ENCODE measurements at places on chromosomes 3 and 15.

- DNase-seq, result no peak
Observed at GRCh38 chr15:64851503-64851840, 9.8 kb downstream of the PLEKHO2 start.

DNA sequence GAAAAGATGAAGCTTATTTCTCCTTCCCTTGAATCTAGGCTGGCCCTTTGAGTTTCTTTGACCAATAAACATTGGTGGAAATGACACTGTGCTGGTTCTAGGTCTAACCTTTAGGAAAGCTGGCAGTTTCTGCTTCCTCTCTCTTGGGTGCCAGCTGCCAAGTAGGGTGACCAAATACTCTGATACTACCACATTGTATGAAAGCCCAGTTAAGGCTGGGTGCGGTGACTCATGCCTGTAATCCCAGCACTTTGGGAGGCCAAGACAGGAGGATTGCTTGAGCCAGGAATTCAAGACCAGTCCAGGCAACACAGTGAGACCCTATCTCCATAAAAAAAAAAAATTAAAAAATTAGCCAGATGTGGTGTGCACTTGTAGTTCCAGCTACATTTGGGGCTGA, 320.7 kb downstream of the ZNF621 start:
- DNase-seq, result no peak

DNA sequence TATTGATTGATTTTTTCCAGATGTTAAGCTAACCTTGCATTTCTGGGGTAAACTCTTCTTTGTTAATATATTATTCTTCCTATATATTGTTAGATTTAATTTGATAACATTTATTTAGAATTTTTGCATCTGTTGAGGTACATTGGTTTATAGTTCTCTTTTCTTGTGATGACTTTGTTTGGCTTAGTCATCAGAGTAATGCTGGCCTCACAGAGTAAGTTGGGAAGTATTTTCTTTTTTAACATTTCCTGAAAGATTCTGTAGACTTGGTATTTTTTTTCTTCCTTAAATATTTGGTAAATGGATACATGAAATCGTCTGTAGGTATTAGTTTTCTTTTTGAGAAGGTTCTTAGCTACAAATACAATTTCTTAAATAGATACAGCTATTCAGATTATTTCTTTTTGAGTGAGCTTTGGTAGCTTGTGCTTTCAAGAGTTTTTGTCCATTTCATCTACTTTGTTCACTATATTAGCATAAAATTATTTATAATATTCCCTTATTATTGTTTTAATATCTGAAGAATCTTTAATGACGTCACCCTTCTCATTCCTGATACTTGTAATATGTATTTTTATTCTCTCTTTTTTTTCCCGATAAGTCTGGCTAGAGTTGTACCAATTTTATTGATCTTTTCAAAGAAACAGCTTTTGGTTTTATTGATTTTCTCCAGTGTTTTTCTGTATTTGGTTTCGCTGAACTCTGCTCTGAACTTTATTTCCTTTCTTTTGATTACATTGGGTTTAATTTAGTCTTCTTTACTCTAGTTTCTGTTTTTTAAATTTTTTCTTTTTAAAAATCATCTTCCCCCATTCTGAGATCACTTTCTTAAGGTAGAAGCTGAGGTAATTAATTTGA, 6.5 kb upstream of the HPS3 start:
- DNase-seq, result no peak

DNA sequence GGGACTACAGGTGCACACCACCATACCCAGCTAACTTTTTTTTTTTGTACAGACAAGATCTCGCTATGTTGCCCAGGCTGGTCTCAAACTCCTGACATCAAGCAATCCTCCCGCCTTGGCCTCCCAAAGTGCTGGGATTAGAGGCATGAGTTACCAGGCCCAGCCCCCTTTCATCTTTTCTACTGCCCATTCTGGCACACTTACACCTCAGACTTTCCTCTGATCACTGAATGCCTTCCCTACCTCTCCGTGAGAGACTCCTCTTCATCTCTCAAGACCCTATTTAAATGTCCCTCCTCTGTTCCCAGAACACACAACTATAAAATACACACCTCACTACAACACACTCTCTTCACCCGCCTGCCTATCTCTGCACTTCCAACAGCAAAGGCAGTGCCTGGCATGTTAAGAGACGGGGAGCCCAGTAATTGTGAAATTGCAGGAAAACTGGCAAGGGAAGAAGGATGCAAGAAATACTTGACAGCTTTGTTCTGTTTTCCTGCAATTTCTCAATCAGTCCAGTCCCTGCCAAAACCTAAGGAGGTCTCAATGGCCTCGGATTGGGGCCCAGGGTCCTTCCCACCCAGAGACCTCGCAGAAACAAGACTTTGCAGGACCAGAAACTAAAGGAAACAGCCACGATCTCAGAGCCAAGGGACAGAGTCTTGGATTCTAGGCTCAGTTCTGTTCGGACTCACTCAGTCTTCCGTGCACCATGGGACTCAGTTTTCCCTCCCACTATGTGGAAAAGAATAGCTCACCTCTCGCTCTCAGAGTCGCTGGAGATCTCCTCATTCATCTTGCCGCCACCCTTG, 849 bp downstream of the RRP9 start:
- DNase-seq, result no peak

- DNase-seq, result no peak
Observed at GRCh38 chr3:50356553-50356952, 2.8 kb downstream of the TMEM115 start.

- no peak for DNase-seq
Observed at GRCh38 chr15:75063338-75063737, 39.9 kb downstream of the PPCDC start.

DNA sequence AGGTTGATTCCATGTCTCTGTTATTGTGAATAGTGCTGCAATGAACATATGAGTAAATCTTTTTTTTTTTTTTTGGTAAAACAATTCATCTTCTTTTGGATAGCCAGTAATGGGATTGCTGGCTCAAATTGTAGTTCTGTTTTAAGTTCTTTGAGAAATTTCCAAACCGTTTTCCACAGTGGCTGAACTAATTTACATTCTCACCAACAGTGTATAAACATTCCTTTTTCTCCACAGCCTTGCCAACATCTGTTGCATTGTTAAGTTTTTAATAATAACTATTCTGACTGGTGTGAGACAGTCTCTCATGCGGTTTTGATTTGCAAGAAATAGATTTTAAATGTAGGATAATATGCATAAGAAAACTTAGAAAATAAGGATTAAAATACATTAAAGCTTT, 279.0 kb upstream of the EPHA3 start:
- DNase-seq, result no peak

DNA sequence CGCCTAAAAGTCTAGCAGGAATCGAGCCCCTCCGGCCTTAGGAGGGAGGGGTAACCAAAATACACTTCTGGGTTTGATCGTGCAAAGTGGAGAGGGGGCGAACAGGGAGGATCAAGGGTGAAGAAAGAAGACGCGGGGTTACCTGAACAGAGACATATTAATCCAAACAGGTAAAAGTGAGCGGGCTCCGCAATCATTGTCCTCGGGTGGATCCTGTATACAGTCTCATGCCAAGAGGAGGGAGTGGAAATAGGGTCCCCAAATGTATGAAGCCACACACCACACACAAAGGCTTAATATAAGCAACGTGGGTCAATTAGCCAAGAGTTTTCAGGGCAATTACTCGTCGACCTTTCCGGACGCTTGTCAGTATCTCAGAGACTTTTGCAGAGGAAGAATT, 749.5 kb downstream of the ROBO1 start:
- DNase-seq, result no peak

DNA sequence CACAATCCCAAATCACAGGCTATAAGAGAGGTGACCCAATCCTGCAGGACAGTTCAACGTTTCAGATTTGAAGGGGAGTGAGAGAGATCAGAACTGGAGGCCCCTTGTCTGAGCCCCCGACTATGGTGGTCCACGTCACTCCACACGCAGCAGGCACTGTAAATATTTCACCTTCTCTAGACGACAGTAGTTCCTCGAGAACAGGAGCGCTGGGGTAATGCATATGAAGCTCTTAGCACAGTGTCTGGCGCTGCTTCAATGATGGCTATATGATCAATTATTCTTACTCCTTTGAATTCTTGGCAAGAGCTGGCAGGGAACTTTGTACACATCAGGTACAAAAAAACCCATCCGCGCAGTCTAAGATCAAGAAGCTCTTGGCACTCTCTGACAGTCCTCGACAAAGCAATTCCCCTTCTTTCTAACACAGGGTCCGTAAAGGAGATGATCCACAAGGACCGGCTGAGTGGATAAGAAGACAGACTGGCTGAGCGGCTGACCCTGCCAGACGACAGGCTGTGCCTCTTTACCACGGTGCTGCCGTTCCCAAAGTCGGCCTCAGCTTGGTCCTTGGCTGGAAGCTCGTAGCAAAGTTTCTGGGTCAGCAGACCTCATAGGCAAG, 522 bp upstream of the NRROS start:
- no peak for DNase-seq

GRCh38 chr3:184171562-184171961, 3.1 kb upstream of the AP2M1 start:
- no peak for DNase-seq

DNA sequence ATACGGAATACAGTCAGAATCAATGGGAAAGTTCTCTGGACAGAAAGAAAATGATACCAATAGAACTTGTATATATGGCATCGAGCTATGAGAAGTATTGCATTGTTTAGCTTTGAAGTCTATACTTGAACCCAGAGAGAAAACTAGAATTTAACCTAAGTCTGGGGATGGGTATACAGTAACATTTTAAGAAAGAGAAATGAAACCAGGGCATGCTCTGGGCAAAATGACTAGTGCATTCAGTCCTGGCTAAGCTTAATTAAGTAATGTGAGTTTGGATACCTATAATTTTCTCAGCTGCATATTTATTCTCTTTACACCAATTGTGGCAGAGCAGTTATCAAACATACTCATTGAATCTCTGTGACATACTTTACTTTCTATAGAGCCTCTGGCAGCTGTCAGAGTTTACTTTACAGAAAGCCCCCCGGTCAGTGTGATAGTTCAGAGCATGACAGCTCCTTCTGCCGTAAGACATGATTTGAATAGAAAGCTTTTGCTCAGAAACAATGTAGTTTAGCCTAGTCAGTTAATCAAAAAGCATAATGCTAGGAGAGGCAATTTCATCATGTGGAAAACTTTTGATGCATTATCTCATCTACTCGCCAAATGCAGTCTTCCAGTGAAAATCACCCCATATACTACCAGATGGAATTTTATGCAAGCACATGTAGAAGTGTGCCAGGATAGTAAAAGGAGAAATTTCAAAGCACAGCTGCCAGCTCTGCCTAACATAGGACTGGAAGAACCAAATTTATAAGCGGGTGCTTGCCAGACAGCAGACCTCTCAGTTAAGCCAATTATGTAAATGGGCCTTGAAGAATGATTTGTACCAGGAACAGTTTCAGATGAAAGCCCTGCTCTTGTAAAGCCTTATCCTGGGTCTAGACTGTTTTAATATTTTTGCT, 40.7 kb downstream of the OXSM start:
- no peak for DNase-seq

GRCh38 chr3:123048480-123049237, 18.2 kb upstream of the PDIA5 start:
- DNase-seq, result no peak

GRCh38 chr3:127396473-127396872, 108.6 kb upstream of the PRR20G start:
- DNase-seq, result no peak

- DNase-seq, result no peak
Observed at GRCh38 chr15:58396181-58396580, 35.6 kb upstream of the LIPC start.

DNA sequence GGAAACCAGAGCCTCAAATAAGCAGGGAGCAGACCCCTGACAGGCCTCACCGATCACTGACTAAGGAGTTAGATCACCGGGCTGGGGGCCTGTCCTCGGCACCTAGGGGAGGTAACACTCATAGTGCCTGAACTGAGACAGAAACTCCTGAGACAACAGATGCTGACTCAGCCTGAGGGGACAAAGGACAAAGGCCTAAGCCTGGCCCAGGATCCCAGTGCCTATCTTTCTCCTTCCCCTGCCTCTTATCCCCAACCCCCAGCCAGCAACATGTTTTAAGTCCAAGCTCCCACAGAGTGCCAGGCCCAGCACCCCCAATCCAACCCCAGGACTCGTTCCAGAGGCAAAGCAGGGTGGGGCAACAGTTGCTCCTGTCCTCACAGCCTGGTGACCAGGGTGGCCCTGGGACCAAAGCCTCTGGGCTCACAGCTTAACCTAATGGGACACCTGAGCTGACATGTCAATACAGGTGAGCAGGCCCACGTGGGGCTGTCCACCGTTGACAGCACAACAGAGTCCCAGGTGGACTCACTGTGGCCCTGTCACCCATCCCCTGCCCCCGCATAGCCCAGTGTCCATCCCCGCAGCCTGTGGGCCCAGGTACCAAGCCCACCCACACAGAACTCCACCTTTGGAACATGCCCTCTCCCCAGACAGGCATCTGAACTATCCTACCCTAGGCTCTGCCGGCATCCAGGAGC, 37.4 kb downstream of the ADCY5 start:
- DNase-seq, result no peak

- no peak for DNase-seq
Observed at GRCh38 chr15:68524753-68525584, 53.8 kb upstream of the CORO2B start.

DNA sequence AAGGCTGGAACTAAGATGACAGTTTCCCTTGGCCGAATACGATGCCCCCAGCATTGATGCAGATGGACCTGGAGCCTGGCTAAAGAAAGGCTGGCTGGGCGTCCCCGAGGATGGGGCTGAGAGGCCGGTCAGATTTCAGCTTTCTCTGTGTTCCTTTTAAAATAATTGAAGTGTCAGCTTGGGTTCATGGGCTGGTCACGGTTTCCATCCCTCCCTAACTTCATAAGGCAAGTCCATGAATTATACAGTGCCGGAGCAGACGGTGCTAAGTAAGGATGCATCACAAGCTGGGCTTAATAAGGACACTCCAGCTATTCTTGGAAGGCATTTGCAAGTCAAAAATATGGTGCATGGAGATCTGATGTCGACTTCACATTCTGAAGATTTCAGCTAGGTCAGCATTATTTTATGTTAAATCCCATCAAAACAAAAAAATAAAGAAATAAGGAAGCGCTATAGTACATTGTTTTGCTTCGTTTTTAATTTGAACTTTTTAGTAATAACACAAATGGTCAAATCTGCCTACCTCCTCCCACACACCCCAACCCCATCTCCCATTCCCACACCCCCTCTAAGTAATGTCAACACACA, 220.8 kb downstream of the RPLP1 start:
- DNase-seq, result no peak

- no peak for DNase-seq
Observed at GRCh38 chr3:52134761-52135160, 19.5 kb downstream of the POC1A start.

DNA sequence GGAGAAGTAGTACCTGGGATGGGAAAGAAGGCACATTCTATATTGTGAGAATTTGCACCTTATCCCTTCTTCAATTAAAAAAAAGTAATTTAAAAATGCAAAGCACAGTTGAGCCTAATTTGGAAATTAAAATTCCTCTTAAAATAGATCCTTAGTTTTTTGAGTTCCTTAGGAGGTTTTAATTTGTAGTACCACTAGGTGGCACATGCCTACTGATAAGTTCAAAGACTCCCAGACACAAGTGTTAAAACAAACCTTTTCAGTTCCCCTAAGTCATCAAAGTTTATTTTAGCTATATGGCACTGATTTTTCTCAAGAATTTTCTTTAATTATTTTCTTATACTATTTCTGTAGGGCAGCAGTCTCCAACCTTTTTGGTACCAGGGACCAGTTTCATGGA, 127.6 kb upstream of the AZI2 start:
- no peak for DNase-seq

Data from GM18507 (cell line).